ENCODE measurements at places on chromosomes 3 and 15.

- no peak for DNase-seq
Measured at GRCh38 chr15:62896380-62896866, 146.1 kb upstream of the TPM1 start.

- DNase-seq = no peak
Measured at GRCh38 chr3:136311968-136312367, 61.8 kb downstream of the PCCB start.

DNA sequence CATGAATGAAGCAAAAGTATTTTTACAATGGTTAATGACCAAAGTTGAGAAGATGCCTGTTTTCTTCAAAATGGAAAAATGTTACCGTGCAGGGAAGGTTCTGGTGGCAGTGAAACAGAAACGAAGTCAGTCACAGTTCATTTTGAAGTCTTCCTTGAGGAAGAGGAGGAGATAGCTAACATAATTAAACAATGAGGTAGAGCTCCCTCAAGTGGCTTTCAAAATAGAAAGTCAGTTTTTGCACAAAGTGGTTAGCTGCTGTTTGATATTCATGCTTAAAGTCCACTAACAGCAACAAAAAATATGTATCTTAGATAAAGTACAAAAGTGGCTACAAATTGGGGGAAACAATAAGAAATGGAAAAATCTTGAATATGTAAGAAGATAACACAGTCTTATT, 87.3 kb downstream of the TFG start:
- no peak for DNase-seq

- no peak for DNase-seq
Measured at GRCh38 chr3:11548721-11549131, 95.0 kb downstream of the VGLL4 start.

- DNase-seq = no peak
Measured at GRCh38 chr15:27870320-27870719, 228.8 kb downstream of the OCA2 start.

DNA sequence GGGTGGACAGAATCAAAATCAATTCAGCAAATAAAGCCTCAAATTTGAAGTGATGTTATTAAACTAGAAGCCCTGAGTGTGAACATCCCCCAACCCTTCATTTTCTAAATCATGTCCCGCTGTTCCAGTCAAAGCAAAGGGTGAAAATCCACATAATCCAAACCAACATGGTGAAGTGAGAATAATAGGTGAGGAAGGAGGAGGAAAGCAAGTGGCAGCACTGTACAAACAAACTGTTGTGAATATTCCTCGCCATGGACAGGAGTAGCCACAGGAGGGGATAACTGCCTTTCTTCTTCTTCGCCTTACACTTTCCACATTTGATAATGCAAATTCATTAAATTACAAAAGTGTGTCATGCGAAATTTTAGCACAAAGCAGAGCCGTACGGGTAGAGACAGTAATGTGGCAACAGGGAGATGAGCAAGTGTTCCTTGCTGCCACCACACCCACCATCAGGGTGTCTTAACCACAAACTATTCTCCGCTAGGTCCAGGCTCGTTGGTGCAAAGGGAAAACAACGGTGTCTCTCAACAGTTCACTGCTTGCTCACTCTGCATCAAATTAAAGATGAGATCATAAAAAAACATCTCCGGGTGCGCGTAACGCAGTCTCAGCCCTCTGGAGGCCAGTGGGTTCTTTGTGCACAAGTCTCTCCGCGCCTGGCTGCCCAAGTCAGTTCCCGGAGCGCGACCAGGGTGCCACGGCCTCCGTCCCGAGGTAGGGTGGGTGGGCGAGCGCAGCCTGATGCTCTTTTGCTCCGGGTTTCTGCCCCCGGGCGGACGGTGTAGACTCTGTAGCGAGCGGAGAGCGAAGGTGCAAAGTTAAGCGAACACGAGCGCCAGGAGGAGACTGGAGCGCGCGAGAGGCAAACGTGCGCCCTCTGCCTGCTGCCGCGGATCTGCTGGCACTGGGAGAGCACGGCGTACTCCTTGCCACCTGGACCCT, 6.7 kb downstream of the EPHA3 start:
- DNase-seq = no peak

DNA sequence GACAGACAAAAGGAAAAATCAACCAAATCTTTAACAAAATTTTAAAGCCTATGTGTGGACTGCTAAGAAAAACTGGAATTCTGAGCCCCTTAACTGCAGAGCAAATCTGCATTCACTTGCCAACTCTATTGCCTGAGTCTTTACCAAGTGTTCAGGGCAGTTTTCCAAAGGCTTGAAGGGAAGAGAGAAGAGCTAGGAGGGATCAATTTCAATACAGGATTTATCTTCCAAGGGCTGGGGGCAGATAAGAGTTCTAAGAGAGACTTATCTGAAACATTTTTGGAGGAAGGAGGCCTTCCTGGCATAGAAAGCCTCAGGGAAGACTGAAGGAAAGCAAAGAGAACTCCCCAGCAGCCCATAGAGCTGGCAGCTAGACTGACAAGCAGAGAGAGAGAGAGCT, 31.4 kb upstream of the LSAMP start:
- no peak for DNase-seq

DNA sequence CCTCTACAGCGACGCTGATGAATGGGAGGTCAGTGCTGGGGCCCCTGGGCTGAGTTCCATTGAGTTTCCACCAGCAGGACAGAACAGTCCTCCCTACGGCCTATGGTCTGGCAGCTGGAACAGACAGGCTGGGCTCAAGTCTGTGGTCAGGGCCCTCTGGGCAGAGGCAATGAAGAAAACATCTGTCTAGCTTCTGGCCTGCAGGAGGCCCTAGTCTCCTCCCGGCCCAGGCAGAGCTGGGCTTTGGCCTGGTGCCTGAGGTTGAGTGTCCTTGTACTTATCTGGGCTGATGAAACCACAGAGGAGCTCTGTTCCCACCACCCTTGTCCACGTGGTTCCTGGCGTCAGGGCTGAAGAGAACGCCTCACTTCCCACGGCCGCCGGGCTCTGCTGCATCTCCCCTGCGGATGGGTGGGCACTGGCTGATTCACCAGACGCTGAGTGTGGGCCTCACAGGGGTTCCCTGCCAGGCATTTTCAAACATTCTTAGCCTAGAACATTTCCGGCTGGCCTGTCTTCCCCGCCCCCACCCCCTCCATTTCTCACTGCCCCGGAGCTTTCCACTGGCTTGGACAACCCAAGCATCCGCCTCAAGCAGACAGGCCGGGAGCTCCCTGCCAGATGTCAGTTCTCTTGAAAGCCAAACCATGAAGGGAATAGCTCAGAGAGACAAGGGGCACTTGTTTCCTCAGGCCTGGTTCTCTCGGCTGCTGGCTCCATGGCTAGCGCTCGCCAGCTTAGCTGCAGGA, 20.3 kb downstream of the PPCDC start:
- no peak for DNase-seq

GRCh38 chr3:168097381-168097780, 1.7 kb upstream of the GOLIM4 start:
- no peak for DNase-seq

- DNase-seq = peak; percentile 35
Measured at GRCh38 chr3:157239082-157239704, 79.2 kb upstream of the CCNL1 start.

DNA sequence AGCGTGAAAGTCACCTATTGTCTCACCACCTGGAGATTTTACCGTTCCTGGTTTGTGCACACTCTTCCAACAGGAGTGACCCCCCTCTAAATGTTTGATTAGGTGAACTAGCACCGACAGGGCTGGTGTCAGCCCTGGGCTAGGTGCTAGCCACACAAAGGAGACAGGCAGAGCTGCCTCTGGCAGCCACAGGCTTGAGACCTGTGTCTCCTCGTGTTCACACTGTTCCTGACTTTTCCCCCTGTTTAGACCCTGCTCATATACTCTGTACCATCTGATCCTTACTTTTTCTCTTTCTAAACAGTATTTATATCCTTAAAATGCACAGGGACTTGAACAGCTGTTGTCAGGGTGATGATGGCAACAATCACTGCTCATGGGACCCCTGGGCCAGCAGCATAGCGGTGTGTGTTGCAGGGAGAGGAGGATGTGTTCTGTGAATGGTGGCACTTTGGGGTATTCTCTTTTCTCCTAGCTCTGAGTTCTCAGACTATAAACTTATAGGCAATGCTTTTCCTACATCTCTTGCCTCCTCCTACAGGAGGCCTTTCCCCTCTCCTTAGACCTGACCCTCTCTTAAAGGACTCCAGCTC, 5.5 kb downstream of the CD80 start:
- DNase-seq = no peak

Measured in stimulated activated CD4-positive, alpha-beta T cell treated with anti-CD3 and anti-CD28 coated beads, Interleukin-1b, Interleukin-23, amount 100 ng/mL, for 24 hours (primary cell).